Activated T-cell treated with anti-CD3 and anti-CD28 coated beads, Interleukin-2, amount 50 U/mL, for 4 hours (primary cell): ENCODE measurements at places on chromosomes 4 and X. TPM values are rescaled to one million over a fixed set of nuclear protein-coding genes. Genes with fewer than 3 reads are reported as not detected.

CHRNA9 gene
- not detected for total RNA-seq

GRCh38 chr4:189497516-189497915 lies 443.2 kb upstream of the FRG1 start:
- no peak for DNase-seq

GRCh38 chr4:76251441-76252270 lies at the start of gene FAM47E:
Gene FAM47E, plus strand, starts transcription at chr4:76251721. Its CDS starts 26 bp downstream, at chr4:76251747.
- DNase-seq = peak; percentile 6

DNA sequence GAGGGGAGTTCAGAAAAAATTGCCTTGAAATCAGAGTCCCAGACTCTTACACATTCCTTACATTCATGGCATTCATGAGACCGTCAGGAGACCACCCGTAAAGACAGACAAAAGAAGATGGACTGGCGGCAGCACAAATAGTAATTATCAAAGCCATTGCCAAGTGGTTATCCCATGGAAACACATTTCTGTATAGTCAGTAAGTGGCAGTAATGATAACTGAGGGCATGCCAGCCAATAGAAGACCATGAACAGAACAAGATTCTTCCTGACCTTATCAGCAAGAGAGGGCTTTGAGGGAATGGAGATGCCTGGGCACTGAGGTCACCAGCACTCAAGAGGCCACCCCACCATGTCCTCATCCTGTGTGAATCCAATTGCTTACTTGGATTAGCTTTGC lies 121.7 kb upstream of the HCCS start:
- DNase-seq = no peak

DNA sequence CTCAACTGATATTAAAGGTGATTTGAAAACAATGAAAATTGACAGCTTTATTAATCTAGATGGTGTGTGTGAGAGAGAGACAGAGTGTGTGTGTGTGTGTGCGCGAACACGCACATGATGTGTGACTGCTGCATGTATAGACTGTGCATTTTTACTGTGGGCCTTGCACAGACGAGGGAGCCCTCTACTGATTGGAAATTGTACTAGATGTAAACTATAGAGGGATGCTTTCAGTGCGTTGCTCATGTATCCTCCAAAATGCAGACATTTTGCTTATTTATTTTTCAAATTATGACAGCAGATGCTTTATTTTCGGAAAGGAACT lies 168.4 kb upstream of the GK2 start:
- no peak for DNase-seq

DNA sequence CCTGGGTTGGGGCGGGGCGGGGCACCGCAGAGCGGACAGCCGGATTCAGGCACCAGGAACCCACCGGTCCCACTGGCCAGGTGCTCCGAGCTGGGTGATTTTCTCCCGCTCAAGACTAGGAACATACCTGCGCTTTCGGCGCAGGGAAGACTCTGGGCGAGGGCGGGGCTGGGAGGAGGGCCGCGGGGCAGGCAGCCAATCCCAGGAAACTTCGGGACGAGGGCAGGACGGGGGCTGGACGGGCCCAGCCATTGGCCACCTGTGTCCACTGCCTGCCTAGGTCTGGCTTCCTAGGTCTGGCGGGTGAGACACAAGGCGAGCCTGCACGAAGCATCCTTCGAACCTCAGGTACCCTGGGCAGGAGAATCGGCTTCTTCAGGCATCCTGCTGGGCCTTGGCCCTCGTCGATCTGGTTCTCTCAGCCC lies 274 bp upstream of the ERVMER34-1 start:
- no peak for DNase-seq

DNA sequence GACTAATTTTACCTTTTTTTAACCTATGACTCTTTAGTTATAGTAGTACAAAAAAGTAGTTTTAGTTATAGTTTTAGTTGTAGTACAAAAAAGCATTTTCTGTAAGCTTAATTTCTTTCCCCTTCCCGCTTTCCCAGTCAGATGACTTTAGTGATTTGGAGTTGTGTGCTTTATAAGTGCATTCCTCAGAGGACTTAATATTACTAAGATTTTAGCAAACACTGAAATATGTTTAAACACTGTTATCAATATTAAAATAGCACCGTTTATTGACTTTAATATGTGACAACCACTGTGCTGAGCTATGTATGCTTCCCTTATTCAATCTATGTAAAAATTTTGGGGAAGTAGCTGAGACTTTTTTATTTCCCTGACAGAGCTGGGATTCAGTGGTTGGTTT lies 22.8 kb downstream of the GUF1 start:
- no peak for DNase-seq

- DNase-seq = no peak
These were observed 1018.3 kb upstream of the GRID2 start for GRCh38 chr4:91285487-91285886.
